ENCODE measurements at places on chromosomes 5 and 9.

GRCh38 chr9:131621551-131622358 lies 76.4 kb downstream of the PRRT1B start:
- DNase-seq: no peak

DNA sequence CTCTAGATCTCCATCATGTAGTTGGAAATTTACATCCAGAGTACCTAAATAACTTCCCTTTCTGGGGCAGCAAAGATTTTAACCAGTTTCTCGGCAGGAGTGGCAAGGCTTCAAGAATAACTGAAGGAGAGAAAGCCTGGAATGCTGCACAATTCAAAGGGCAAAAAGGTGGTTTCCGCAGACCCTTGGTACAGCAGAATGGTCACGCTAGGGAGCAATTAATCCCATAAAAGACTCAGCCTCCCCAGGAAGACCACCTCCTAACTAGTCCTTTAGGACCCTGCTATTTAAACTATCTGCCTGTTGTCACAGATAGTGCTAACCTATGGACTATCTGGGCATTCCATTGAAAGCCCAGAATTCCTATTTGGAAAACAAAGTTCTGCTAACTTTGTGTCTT lies 3.6 kb downstream of the HTR1A start:
- no peak for DNase-seq

DNA sequence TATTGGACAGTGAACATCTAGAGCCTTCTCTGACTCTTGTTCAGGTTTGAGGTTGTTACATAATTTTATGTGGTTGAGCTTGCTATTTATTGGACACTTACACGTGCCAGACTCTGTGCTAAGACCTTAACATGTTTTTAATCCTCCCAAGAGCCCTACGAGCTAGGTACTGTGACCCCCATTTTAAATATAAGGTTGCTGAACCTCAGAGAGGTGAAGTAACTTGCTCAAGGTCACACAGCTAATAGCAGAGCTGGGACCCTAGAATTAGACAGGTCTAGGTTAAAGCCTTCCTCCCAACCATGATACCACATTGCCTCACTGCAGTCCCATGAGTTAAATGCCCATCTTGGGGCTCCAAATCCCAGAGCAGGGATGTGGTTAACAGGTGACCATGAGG lies 135.7 kb upstream of the PITX1 start:
- DNase-seq: no peak

- peak; percentile 76 for DNase-seq
Measured at GRCh38 chr5:43073597-43074546, 33.8 kb upstream of the ANXA2R start.

GRCh38 chr9:121246821-121247561 lies 21.0 kb upstream of the GSN start:
- no peak for DNase-seq

GRCh38 chr9:16743375-16743774 lies 127.1 kb downstream of the BNC2 start:
- DNase-seq: no peak

DNA sequence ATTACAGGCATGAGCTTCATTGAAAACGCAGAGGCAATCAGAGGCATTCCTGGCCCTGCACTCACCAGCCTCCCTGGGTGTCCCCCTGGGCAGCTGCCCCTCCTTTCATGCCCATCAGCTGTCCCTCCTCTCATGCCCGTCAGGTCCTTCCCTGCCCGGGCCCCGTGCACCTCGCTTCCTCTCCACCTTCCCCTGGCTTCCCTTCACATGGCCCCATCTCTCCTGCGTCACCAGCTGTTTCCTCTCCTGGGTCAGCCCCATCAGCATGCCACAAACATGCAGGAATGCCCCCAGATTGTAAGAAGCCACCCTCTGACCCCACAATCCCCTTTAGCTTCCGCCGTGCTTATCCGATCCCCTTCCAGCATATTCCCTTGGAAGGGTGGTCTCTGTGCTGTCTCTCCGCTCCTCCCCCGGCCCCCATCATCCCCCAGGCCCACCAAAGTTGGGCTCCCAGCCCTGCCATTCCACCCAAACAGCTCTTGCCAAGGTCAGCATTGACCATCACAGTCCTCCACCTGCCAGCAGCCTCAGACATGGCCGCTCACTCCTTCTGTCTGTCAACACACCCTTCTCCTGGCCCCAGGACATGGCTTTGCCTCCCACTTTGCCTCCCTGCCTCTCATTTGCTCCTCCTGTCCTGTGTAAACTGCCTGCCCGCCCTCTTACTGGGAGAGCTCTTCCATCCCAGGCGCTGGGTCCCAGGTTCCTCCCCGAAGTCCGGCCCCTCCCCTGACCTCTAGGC lies 98.6 kb upstream of the IER5L start:
- DNase-seq: no peak

DNA sequence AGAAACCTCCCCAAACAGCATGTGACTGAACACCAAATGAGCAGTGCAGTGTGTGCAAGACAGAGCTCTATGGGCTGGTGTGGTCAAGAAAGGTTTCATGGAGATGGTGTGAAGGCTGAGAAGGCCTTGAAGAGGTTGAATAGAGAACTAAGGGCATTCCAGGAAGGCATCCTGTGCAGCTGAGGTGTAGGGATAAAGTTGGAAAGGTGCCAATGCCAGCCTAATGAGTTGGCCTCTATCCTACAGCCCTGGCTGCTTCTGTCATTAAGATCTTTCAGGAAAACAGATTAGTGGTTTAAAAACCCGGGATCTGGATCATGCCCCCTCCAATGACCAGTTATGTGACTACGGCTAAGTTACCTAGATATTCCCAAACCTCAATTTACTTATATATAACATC lies 4.0 kb downstream of the HDAC3 start:
- DNase-seq: no peak

DNA sequence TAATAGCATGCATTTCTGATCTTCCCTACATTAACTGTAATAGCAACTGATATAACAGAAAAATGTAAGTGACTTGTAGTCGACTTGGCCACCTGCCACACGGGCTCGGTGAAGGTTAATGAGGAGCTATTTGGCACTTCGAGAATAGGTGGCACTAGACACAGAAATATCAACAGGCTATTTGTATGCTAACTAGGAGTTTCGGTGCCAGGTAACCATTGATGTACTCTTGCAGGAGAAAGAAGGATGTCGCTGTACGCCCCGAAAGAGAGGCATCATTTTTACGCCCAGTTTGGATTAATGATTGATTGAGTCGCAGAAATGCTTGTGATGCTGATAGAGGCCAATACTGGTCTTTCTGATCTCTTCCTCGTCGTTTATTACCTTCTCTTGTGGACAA lies 516 bp upstream of the DMRT2 start:
- DNase-seq: no peak

DNA sequence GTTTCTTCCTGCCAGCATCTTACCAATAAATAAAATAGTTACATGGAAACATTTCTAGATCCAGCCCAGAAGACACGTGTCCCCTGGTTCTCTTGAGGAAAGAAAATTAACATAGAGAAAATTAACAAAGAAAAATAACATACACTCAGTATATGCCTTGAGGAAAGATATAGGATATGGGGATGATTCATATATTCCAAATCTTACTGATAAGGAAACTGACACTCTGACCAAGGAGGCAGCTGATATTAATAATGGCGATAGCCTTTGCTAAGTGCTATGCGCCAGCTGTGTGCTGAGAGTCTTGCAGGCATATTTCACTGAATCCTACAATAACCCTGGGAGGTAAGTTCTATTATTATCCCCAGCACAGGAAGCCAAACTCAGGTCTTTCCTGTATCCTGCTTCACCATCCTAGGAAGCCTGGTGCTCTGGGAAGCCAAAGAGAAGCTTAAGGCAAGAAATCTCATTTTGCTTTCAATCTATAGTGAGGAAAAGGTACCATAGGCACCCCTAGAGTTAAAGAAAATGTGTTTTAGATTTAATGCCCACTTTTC lies 302.7 kb upstream of the NREP start:
- no peak for DNase-seq

DNA sequence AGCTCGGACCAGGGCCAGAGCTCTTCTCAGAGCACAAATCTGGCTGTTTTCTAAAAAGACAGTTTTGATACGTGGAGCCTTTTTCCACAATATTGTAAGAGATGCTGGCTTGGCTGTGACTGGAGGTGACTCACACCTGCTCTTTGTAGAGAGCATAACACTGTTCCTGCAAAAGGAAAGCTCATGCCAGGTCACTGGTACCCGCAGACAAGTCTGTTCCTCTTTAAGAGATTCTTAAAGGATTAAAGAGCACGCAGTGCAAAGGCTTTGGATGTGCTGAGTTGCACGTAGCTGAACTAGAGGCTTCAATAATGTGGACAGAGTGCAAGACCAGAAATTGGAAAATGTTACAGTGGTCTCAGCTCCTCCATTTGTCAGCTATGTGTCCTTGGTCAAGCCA lies 19.0 kb downstream of the ACTL7B start:
- DNase-seq: no peak

DNA sequence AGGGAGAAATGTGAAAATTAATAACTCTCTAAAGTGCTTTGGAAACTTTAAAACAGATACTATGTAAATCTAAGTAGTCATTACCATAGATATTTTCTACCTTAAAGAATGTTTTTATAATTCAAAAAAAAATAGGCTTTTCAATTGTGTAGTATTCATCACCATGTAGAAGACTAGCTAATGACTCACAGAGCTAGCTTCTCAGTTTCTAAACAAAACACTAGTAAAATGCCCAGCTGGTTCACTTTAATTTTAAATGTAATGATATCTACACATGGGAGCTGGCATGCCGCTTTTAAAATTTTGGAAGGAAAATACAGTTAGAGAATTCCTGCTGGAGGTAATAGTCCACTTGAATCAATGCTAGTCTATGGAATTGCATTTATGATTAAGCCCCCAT lies 509.8 kb downstream of the CSNK1G3 start:
- DNase-seq: no peak

- DNase-seq: no peak
Measured at GRCh38 chr9:6133346-6134063, 82.1 kb upstream of the IL33 start.

GRCh38 chr5:70440-70839 lies 21.5 kb upstream of the PLEKHG4B start:
- DNase-seq: no peak

DNA sequence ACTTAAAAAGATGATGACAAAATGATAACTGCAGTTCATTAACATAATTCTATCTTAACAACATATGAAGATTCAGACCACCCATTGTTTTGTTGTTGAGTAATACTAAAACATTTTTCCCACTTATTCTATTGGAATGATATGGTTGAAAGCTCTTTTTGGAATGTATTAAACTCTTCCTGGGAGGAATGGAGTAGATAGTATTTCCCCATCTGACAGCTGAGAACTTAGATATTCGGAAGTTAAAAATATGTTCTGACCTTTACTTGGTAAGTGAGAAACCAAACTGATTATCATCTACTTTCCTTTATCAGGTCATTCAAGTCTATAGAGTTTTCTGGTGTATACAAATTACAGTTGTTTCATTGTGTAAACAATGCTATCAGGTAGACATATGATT lies 452.9 kb downstream of the CSNK1G3 start:
- no peak for DNase-seq

- no peak for DNase-seq
Measured at GRCh38 chr5:147098233-147098790, 136.5 kb upstream of the STK32A start.

GRCh38 chr5:173278172-173278571 lies 43.2 kb upstream of the NKX2-5 start:
- no peak for DNase-seq

DNA sequence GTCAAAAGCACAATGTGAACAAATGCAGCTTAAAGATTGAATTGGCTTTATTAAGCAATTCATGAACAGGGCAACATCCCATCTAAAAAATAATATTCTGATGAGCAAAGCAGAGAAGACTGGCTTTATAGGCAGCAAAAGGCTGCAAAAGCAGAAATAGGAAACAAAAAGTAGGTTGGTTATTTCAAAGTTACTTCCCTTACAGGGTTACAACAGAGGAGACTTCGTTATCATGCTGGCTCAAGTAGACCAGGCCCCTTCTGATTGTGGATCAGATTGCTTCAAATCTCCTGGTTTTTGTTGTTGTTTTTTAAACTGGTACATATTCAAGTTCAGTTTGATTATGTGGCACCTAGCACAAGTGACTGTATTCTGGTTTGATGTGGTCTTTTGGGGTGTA lies 73.1 kb downstream of the MAN2A1 start:
- no peak for DNase-seq

GRCh38 chr5:90562341-90562740 lies 3.7 kb downstream of the ADGRV1 start:
- no peak for DNase-seq

DNA sequence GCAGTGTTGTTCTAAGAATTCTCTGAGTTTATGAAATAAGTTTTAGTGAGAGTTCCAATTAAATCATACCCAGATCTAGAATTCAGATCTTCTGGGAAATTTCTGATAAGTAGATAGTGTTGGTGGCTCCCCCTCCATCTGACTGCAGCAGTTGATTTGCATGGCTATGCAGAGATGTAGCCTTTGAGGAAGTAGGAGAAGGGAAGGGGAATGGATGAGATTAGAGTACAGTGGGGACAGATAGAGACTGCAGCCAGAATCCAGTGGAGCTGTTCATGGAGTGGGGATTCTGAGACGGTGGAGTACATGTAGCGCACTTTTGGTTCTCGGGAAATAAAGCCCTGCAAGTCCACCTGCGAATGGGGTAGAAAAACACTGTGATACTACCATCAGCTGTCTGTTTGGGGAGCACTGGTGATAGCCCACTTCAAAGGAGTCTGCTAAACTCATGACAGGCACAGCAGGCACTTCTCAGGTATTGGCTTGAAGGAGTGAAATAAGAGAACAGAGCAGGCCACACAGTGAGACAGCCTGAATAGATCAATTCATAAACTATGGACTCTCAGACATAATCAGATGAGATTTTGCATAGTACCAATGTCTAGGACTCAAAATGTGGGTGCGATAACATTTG lies 96.8 kb downstream of the ALDH1A1 start:
- no peak for DNase-seq

GRCh38 chr5:88238732-88239131 lies 29.9 kb downstream of the TMEM161B start:
- DNase-seq: no peak

DNA sequence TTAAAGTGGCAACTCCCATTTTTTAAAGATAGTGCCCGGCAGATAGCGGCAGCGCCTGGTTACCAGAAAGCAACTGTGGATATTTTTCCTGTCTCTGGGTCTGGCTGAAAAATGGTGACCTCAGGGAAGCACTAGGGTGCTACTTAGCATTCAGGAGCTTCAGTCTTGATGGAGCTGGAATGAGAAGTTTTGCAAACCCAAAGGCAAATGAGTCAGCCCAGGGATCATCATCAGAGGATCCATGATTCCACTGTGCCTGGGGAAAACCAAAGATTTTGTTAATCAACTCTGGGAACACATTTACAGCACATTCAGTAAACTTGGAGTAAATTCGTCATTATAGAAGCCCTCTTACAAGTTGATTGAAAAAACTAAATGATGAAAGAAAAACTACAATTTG lies 26.7 kb downstream of the F2R start:
- DNase-seq: no peak

GRCh38 chr9:13360188-13360587 lies 80.7 kb upstream of the MPDZ start:
- no peak for DNase-seq

- DNase-seq: no peak
Measured at GRCh38 chr9:116382053-116382452, 228.5 kb downstream of the PAPPA start.
